Inflammatory macrophage (primary cell): ENCODE measurements at places on chromosomes 13 and 19.

GRCh38 chr19:15829306-15829698 lies 13.8 kb upstream of the OR10H1 start:
- DNase-seq: no peak

GRCh38 chr13:84997858-84998257 lies 801.4 kb downstream of the SLITRK6 start:
- no peak for DNase-seq

DNA sequence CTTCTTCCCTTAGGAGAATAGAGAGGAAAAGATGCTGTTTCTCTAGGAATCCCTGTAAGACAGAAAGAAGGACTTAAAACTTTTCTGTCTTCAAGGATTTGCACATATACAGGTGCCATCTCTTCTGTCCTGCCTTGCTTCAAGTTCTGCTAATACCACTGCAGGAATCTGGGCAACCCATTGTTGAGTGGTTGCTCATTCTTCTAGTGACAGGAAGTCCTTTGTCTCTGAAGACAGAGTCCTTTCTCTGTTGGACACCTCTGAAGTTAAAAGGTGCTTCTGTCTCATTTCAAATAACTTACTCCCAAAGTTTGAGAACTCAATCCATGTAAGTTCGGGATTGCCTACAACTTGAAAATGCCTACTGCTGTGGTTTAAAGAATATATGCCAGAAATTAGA lies 114.4 kb upstream of the TMTC4 start:
- DNase-seq: no peak

- peak; percentile 84 for DNase-seq
These were observed 47.0 kb upstream of the RAP2A start for GRCh38 chr13:97386801-97387484.

DNA sequence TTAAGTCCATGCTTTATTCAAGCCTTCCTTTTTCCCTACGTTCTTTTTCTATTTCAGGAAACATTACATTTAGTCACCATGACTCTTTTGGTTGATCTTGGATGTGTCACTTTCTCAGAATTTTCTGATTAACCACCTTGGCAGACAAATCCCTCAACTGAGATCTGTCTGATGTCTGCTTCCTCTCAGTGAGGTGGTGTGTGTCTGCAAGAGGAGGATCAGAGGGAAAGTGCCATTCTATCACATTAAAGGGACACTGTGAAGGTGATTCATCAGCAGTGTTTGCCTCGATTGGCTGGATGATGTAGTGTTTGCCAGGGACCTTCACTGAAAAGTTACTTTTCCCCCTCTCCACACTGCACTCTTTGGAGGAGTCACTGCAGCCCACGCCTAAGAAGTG lies 3.0 kb upstream of the CCNP start:
- no peak for DNase-seq

GRCh38 chr19:16327501-16327900 lies 2.9 kb downstream of the KLF2 start:
- DNase-seq: no peak

DNA sequence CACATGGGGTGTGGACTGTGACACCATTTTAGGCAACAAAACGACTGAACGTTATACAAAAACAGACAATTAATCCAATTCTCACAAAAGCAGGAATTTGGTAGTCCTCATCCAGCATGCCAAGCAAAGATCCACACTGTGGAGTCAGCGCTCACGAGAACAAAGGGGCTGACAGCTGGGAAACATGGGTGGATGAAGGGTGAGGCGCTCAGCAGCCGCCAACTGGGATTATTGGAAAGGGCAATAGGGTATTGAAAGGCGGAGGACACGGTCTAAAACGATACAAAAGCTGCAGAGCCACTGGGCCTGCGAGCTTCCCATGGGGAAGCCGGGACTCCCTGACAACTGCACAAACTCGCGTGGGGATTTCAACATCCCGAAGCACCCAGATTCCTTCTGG lies 4.7 kb upstream of the ZNF813 start:
- DNase-seq: no peak

DNA sequence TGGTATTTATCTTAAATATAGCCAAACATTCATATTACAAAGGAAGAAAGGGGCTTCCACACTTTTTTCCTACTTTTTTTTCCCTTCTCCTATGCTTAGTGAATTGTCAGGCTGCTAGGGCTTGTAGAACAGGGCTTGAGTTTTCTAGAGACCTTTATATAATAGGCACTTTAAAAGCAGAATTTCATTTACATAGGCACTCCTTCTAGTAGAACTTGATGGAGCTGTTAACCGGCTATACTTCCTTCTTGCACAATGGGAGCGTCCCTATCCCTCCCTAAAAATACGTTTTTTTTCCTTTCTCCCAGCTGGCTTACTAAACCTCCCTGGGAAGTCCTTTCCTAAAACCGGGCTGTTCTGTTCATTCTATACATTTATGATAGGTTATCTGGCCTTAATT lies 1.1 kb downstream of the TRIM13 start:
- peak; percentile 13 for DNase-seq

- no peak for DNase-seq
These were observed 82.4 kb downstream of the PIBF1 start for GRCh38 chr13:72864142-72865011.

GRCh38 chr19:53612762-53613526 lies 18.9 kb upstream of the DPRX start:
- no peak for DNase-seq

- no peak for DNase-seq
These were observed 88.4 kb downstream of the FOXO1 start for GRCh38 chr13:40578055-40578454.

GRCh38 chr13:23642110-23642509 lies 71.9 kb downstream of the TNFRSF19 start:
- no peak for DNase-seq

DNA sequence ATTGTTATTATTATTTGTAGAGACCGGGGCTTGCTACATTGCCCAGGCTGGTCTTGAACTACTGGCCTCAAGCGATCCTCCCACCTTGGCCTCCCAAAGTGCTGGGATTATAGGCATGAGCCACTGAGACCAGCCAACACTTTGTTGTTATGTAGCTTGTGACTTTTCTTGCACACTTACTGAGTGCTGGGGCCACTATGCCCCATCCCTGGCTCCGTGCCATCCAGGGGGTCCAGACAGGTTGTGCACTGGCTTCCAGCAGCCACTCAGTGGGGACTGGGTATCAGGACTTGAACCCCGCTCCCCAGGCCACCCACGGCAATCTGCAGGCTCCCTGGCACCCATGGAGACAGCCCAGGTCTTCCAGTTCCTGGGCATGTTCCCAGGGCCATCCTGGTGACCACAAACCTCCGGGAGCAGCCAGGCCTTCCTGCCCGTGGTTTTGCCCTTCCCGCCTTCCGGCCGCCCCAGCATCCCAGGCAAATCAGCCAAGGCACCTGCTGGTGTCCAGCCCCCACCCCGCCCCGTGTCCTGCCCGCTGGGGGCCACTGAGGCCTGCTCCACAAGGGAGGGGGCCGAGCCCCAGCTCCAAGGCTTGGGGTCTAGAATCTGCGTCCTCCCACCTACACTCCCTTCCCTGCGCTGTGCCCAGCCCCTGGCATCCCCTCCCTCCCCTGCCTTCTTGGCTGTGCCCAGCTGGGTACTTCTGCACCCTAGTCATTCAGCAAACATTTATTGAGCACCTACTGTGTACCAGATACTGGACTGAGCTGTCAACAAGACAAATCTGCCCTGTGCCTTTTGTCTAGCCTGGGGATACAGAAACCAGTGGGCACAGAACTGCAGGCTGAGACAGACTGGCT lies 23.7 kb upstream of the SEMA6B start:
- DNase-seq: no peak

- no peak for DNase-seq
These were observed 406.9 kb downstream of the FGF9 start for GRCh38 chr13:22077764-22078163.

- no peak for DNase-seq
These were observed 16.7 kb upstream of the SERPINE3 start for GRCh38 chr13:51322826-51323225.

DNA sequence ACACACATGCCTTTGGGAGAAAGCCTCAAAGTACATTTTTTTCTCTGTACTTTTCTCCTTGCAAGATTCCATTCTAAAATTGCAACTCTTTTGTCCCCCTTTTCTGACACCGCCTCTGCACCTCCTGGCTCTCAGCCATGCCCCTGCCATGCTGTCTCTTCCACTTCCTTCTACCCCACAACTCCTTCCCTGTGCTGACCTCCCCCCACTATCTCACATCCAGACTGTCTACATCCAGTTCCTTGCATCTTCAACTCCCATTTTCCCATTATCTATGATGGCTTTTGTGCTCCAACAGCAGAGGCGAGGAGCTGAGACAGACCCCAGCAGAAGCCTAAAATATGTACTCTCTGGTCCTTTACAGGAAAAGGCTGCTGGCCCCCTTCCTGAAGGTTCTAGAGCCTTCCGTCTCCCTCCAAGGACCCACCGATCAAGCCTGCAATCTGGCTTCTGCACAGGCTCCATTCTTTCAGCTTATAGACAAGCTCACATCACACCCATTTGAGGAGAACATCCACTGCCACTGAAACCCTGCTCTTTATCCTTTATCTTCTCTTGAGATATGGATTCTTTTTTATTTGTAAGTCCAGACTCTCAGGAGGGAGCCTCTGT lies 50.2 kb downstream of the RFX2 start:
- DNase-seq: peak; percentile 18

GRCh38 chr19:56689198-56689597 lies 17.6 kb upstream of the ZNF835 start:
- DNase-seq: no peak

DNA sequence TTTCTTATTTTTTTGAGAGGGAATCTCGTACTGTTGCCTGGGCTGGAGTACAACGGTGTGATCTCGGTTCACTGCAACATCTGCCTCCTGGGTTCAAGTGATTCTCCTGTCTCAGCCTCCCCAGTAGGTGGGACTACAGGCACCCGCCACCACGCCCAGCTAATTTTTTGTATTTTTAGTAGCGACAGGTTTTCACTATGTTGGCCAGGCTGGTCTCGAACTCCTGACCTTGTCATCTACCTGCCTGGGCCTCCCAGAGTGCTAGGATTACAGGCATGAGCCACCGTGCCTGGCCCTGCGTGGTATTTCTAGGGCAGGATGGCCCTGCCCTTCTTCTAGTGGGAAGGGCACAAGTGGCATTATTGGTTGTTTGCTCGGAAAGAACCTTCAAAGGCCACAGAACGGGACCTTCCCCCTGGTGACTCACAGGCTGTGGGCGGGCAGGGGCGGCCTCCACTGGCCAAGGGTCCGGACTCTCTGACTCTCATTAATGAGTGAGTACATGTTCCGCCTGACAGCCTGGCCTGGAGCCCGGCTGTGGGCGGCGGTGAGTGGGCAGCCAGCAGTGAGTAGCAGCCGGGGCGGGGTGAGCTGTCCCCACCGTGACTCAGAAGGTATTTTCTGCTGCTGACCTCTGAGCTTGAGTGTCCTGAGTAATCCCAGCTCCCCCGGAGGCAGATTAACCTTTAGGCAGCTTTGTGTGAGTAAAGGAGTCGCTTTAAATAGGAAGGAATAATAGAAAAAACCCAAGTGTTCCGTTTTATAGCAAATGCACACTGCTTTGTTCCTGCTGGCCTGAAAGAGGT lies 5.1 kb downstream of the DOT1L start:
- peak; percentile 100 for DNase-seq

- no peak for DNase-seq
These were observed 147.3 kb upstream of the GPC6 start for GRCh38 chr13:93079294-93079693.

DNA sequence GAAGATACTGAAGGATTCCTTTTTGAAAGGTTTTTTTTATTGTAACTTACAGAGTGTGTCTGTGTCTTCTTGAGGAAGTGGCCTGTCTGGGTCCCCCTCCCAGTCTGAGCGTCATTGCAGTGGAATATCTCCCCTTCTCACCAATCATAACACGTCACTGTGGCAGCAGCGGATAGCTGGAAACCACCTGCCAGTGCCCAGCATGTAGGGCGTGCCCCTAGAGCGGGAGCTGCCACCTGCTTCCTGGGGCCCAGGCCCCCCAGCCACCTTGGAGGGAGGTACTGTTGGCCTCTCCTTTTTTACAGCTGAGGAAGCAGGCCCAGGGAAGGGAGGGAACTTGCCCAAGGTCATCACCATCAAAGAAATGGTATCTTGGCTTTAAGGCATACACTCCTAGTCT lies 4.6 kb upstream of the DNM2 start:
- no peak for DNase-seq

GRCh38 chr13:28027607-28028364 lies 39.3 kb upstream of the URAD start:
- DNase-seq: no peak

DNA sequence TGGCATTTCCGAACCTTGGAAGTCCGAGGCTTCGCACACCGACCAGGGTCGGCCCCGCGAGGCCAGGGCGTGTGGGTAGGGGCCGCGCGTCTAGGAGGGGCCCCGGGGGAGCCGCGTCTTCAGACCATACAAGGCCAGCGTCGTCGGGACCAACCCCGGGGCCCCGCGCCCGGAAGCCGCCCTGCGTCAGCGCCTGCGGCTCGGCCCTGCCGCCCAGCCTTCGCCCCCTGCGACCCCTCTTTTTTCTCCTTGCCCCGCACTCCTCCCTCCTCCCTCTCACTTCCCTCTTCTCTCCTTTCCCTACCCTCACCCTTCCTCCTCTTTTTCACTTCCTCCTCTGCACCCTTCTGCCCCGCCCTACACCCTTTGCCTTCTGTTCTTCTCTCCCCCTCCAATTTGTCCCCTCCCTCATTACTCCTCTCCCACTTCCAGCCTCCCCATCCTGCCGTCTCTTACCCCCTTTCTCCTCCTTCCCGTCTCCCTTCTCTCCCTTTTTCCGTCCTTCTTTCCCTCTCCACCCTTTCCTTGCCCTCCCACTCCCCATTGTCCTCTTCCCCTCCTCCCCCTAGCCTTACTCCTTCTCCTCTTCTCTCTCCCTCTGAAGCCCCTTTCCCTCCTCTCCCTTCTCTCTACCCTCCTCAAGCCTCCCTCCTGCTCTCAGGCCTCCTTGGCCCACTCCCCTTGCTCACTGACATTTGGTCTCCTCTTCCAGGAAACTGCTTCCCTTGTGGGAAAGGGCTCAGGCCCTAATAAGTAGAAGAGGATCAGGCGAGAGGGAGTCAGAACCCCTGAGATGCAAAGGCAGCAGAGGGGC lies 2.2 kb upstream of the PLEKHG2 start:
- peak; percentile 49 for DNase-seq

DNA sequence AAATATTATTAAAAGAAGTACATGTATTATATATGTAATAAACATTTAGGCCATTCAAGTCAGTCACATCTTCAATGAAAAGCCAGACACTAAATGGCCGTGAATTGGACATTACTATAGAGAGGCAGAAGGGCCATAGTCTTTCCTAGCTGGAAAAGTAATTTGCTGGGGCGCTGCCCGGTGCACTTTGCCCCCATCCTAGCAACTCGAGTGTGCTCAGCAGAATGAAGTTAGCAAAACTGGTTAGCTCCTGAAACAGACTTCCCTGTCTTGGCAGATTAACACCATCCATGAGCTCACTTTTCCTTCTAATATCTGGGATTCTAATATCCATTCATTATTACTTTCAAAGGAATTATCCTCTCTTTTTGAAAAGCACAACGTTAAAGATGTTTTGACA lies 2.8 kb upstream of the SPRYD7 start:
- DNase-seq: no peak

- no peak for DNase-seq
These were observed 15.2 kb upstream of the ERCC5 start for GRCh38 chr13:102830646-102831045.

GRCh38 chr19:3268763-3269162 lies 44.3 kb downstream of the CELF5 start:
- no peak for DNase-seq

GRCh38 chr19:35753634-35754369 lies 3.0 kb downstream of the HSPB6 start:
- DNase-seq: no peak
